ENCODE measurements at places on chromosomes 13 and 19.
A peak's percentile ranks its signal among the peaks of the same experiment; 100 is the strongest.

GRCh38 chr19:41144403-41144802, 30.2 kb downstream of the CYP2F1 start:
- DNase-seq = peak; percentile 73

DNA sequence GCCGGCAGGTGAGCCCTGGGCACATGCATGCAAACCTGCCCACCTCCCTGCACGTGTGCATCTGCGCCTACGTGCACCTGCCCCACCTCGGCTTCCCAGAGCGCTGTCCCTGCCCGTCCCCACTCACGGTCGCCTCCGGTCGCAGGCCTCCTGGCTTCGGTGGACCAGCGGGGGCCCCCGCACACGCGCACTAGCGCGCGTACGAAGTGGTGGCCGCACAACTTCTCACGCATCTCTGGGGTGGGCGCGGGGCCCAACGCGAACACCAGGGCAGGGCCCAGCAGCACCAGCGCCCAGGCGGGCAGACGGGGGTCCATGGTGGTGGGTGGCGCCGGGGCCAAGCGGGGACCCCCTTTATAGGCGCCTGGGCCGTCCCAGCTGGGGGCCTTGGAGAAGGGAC, at the start of gene INSL3:
Gene INSL3 (minus strand): TSS at position 330 of the 400 bp plus-strand sequence. CDS start 13 bp downstream, at position 317.
- no peak for DNase-seq

DNA sequence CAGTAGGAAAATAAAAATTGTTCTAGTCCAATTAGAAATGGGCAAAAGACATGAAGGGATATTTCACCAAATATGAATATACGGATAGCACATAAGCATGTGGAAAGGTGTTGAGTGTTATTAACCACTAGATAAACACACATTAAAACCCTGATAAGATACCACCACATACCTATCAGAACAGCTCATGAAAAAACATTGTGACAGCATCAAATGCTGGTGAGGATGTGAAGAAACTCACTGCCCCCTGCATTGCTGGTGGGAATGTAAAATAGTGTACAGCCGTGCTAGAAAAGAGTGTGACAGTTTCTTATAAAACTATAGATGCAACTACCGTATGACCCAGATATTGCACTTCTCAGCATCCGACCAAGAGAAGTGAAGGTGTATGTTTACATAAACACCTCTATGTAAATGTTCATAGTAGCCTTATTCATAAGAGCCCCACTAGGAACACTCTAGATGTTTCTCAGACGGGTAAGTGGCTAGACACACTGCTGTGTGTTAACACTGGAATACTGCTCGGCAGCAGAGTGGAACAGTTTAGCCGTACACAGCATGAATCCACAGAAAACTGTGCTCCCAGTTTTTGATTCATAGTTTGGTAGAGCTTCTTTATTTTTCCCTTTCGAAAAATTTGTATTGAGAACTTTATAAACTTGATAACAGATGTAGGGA, 321.1 kb downstream of the MYO16 start:
- DNase-seq = no peak

- no peak for DNase-seq
Measured at GRCh38 chr19:17772172-17772571, 20.9 kb downstream of the FCHO1 start.

DNA sequence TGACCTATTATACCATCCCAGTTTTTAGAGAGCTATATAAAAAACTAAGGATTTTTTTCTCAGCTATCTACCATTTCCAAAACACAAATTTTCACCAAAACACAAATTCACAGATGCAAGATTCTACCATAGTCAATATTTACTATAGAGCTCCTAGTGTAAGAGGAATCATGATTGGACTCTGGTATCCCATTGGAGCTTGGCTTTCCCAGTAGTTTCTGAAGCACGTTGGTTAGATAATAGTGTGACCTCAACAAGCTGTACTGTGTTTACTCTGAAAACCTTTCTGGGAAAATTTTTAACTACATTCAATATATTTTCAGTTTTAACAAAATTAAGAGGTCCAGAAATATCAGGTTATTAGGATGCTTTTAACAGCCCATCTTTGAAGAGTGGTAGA, 660.6 kb upstream of the SLC10A2 start:
- DNase-seq = no peak

- DNase-seq = no peak
Measured at GRCh38 chr19:532561-533363, 1.2 kb downstream of the CDC34 start.

GRCh38 chr13:85298387-85298924, 500.8 kb downstream of the SLITRK6 start:
- DNase-seq = no peak

All from SHP77 (cell line).